ENCODE measurements at places on chromosomes 13 and 19. TPM values are rescaled to one million over a fixed set of nuclear protein-coding genes. Genes with fewer than 3 reads are reported as not detected.

Gene MTIF3
- 114 TPM for total RNA-seq

Gene ADM5
- total RNA-seq = 0.16 TPM

Gene SIGLECL1
- not detected for total RNA-seq

- DNase-seq = no peak
These were observed 24.3 kb downstream of the ARL11 start for GRCh38 chr13:49652355-49653305.

DNA sequence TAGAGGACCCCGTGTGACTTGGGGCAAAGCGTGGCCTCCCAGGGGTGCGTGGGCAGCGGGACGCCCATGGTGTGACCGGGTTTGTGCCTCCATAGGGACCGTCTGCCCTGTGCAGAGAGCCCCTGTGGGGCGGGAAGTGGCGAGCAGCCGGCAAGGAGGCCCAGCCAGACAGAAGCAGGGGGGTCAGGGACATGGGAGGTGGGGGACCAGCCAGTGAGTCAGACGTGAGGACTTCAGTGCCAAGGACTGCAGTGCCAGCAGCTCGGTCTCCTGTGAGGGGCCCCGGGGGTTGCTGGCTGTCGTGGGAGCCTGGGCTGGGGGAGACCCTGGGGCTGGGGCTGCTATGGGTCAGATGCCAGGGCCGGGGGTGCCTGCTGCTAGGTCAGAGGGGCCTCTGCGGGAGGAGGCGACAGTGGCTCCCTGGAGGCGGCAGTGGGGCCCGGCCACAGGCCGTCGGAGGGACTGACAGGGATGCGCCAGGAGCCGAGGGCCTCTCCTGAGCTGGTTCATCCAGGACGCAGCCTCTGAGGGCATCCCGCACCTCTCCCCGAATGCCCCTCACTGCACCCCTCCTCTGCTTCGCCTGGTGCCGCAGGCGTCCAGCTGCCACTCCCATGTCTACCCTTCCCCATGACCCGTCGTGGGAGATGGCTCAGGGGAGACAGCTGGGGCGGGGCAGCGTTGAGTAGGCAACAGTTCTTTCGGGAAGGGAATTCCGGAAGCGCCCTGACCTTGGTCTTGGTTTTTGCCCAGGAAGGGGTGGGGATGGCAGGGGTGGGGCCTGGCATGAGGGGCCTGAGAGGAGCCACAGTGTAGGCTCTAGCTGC is 80.0 kb downstream of the KDM4B start:
- DNase-seq = no peak
